Amniotic stem cell (primary cell): ENCODE measurements at places on chromosomes 5 and 9.

GRCh38 chr9:8078641-8079140, 279.1 kb upstream of the DMAC1 start:
- DNase-seq = no peak

DNA sequence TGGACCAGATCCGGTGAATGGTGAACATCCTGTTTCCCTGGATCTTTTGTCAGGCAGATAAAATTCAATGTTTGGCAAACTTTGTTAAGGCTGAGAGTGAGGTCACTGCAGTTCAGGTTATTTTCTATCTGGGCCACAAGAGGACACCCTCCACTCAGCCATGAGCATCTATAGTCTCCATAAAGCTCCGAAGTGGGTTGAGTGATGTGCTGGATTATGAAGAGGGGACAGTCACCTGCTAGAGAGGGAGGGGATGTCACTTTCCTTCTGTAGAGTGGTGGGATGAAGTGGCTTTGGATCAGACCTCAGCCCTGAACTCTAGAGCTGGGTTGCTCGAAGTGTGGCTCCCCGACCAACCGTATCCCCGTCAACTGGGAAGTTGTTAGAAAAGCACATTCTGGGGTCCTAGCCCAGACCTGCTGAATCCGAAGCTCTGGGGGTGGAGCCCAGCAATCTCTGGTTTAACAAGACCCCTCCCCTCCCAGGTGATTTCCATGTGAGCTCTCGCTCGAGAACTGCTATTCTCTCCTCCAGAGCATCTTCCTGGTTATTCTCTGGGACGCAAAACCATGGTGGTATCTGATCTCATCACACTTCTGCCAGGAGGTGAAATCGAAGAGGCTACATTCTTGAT, 31.8 kb upstream of the FGF1 start:
- DNase-seq = peak; percentile 47

GRCh38 chr5:60586307-60586901, 113.6 kb downstream of the DEPDC1B start:
- DNase-seq = no peak

DNA sequence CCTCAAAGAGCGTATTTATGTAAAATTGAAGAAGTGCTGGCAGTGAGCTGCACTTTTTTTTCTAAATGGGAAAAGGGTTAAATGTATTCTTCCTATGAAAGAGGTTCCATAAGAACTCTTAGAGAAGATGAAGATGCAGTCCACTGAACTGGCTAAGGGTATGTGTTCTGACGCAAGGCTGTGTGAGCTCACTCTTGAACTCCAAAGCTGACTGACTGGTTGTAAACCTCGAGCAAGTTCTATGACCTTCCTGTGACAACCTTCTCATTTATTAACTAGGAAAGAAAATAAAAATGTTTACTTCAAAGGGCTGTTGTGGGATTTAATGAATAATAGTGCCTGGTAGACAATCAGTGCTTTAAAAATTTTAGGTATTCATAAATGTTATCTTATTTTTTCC, 46.7 kb downstream of the POC5 start:
- no peak for DNase-seq

DNA sequence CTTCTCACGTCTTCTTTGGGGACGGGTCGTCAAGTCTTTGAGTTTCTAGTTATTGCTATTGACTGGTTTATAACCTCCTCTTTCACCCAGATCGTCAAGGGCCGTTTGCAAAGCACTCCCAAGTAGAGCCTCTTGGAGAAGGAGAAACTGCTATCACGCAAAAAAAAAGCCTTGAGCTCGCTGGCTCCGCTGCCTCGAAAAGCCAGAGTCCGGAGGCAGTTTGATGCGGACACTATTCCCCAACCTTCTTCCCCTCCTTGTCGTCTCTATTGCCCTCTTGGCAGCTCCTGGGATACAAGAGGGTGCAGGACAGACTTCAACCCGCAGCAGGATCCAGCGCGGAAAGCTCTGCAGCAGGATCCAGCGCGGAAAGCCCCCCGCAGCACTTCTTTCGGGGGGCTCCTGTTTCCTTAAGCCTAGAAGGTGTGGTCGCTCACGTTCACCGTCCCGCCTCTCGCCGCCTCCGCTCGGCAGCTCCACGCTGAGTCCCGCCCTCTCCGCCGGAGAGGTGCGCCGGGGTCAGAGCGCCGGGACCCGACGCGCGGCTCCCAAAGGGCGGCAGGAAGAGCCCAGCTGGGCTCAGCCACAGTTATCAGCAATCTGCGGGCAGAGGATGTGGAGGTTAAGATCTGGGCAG, at the start of gene PCDHAC1:
Gene PCDHAC1 (plus strand): TSS at position 494 of the 637 bp plus-strand sequence. CDS start 594 bp downstream, outside the sequence.
- no peak for DNase-seq

DNA sequence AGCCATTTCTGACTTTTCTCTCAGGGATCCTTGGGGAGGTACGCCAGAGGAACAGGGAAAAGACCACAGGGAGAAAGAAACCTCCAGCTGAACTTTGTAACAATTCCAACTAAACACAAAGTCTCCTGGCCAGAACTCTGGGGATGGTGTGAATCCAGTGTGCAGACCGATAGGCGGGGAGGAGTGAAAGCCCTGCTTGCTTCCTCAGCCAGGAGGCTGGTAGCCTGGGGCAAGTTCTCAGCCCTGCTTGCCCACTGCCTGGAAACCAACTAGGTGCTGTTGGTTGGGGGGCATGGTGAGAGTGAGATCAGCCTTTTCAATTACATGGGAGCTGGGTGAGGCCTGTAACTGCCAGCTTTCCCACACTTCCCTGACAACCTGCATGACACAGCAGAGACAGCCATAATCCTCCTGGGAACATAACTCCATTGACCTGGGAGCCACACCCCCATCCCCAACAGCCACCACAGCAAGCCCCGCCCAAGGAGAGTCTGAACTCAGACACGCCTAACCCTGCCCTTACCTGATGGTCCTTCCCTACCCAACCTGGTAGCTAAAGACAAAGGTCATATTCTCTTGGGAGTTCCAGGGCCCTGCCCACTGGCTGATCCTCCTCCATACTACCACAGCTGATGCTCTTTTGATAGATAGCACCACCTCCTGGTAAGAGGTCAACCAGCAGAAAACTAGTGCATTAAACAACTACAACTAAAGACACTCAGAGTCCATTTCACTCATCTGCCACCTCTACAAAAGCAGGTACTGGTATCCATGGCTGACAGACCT, 100.1 kb upstream of the TNFAIP8 start:
- no peak for DNase-seq

GRCh38 chr9:18979367-18979766, 53.6 kb downstream of the SAXO1 start:
- peak; percentile 27 for DNase-seq

- DNase-seq = no peak
Measured at GRCh38 chr9:16704116-16705110, 166.1 kb downstream of the BNC2 start.
